ENCODE measurements at places on chromosomes 2 and 18. TPM values are rescaled to one million over a fixed set of nuclear protein-coding genes. Genes with fewer than 3 reads are reported as not detected.

UGT1A10 gene
- 0.23 TPM for total RNA-seq

- DNase-seq = no peak
Measured at GRCh38 chr18:38571651-38572050, 1006.1 kb upstream of the CELF4 start.

C1GALT1C1L gene
- total RNA-seq = not detected

C1QL2 gene
- 0.69 TPM for total RNA-seq

- no peak for DNase-seq
Measured at GRCh38 chr18:70004696-70005095, 57.0 kb upstream of the CD226 start.

- DNase-seq = no peak
Measured at GRCh38 chr2:95019572-95019971, 5.9 kb upstream of the MAL start.

SP110 gene
- 2.3 TPM for total RNA-seq

DNA sequence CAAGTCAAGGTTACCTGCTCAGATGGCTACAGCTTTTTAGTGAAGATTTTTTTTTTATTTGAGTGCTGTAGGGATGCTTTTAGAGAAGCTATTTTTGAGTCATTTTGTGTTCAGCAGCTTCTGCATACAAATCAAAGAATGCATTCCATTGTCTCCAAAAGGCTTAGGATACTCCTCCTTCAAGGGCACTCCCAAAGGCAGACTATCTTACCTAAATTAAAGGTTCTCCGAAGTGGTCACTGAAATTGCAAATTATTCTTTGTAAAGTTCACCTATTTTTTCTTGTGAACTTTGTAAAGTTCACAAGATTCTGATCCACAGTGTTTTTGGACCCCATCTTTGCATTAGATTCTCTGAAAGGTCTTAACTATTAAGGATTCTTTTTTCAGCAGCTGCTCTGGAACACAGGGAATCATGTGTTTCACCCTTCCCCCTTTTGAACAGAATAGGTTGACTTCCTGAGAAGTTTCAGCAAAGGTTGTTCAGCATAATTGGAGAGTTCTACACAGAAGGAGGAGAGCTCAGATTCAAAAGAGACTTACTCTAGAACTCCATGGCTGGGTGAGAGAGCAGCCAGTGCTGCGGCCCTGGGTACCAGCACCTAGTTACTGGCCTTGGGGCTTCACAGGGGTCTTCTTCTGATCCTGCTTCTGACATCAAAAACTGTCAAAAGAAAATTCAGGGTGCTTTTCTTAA is 14.5 kb downstream of the CLIP4 start:
- peak; percentile 13 for DNase-seq

UPP2 gene
- not detected for total RNA-seq

UGT1A8 gene
- total RNA-seq = not detected

DNA sequence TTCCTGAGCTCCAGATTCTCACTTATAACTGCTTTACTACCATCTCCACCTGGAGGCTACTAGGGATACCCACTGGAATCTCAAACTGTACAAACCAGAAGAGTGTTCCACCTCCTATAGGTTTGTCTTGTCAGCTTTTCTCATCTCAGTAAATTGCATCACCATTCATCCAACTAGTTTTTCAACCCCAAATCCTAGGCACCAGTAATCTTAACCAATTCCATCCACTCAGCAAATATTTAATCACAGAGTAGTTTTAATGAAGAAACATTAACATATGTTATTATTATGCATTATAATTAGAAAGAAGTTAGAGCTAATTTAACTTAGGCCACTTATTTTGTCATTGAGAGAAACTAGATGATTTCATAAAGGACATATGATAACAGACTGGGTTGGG is 635.0 kb downstream of the DCDC2C start:
- DNase-seq = no peak

DNA sequence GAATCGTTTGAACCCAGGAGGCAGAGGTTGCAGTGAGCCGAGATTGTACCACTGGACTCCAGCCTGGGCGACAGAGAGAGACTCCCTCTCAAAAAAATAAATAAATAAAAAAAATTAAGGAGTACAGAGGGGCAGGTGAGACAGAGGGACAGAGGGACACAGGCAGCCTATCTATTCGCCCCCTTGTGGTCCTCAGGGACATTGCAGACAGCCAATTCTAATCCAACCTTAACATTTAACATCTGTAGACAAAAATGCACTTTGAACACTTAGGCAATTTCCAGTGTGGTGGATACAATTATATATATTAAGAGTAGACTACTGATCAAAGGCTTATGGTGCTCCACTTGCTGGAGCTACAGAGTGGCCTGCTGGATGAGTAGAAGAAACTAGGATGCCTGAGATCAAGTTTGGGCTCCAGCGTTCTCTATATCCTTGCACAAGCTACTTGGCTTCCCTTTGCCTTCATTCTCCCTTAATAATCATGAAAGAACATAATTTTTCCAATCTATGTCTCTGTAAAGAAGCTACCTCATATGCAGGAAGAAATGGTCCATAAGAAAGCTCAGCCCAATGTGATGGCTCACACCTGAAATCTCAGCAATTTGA is 8.2 kb upstream of the SMARCAL1 start:
- DNase-seq = peak; percentile 67

Measured in GM23338 (cell line).